ENCODE measurements at places on chromosomes 3 and 15.

DNA sequence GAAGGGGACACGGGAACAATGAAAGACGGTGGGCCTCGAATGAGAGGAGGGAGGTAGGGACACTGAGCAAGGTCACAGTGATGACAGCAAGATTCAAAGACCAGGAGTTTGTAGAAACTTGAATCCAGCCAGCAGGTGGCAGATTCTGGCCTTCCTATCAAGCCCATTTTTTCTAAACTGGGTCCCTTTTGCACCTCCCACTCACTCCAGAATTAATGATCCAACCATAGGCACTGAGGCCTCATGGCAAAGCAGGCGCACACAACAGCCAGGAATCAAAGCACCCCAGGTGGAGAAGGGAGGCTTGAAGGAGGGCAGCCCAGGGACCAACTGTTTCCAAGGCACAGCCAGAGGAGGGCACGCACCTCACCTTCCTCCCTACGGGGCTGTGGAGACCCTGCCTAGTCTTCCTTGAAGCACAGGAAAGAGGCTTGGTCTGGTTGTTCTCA, 90.2 kb downstream of the ANP32A start:
- peak; percentile 72 for DNase-seq

GRCh38 chr3:71917545-71917944, 132.6 kb upstream of the PROK2 start:
- no peak for DNase-seq

DNA sequence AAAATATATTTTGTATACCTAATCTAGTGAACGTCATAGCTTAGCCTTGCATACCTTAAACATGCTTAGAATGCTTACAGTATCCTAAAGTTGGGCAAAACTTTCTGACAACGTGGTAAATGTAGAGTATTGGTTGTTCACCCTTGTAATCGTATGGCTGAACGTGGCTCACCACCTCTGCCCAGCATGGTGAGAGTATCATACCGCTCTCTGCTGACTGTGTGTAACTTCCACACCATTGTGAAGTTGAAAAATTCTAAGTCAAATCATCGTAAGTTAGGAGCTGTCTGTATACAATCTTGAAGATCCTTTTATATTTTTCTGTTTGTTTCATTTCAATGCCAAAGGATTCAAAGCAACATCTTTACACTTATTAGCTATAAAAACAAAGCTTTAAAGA, 63.5 kb upstream of the TRPC1 start:
- no peak for DNase-seq

- DNase-seq, result no peak
Measured at GRCh38 chr3:163562625-163563024, 1515.7 kb downstream of the SI start.

GRCh38 chr15:70995383-70995970, 102.9 kb downstream of the LRRC49 start:
- DNase-seq, result no peak

- peak; percentile 59 for DNase-seq
Measured at GRCh38 chr3:194573680-194574437, 59.4 kb downstream of the TMEM44 start.

DNA sequence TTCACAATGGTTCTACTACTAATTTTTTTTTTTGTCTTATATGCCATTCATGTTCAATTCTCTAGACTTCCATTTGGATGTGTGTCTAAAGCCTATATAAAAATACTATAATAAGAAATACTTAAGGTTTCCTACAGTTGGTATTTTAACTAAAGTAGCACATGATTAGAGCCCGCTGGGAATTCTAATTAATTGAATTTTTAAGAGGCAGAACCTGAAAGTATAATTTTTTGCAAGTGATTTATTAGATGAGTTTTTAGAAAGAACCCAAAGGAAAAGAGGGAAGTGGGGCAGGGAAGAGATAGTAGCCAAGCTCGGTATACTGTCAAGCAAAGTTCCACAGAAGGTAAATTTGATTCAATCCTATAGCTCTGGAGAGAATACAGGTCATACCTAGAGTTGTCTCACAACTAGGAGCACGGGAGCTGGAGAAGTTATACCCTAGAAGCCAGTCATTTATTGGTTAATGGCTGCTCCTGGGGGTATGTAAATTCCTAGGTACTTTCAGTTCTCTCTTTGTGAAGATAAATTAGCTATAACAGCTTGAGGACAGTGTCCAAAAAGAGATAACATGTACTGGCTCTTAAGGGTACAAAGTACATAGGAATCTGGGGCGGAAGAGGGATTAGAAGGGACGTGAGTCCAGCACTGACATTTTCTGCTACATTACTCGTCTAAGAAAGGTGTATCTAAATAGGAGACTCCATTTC, 225.6 kb downstream of the CNTN6 start:
- no peak for DNase-seq
